ENCODE measurements at places on chromosomes 6 and 20.

DNA sequence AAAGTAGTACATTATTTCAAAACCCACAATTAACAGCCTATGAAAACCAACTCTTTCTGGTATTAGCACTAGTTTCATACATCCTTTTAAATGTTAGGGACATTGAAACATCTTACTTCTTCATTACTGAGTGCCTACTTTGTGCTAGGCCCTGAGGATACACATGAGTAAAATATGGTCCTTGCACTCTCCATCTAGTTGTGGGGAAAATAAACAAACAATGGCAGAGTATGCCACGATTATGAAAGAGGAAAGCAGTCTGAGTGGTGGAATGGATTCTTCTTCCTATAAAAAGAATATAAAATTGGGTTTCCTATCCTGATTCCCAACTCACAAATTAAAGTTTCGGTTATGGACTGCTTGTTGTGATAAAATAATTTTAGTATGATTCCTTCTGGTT, 84.9 kb downstream of the ATXN1 start:
- no peak for DNase-seq

- DNase-seq: no peak
Observed at GRCh38 chr6:104003803-104004516, 855.8 kb downstream of the HACE1 start.

- DNase-seq: no peak
Observed at GRCh38 chr6:157571269-157571668, 190.3 kb downstream of the ZDHHC14 start.

DNA sequence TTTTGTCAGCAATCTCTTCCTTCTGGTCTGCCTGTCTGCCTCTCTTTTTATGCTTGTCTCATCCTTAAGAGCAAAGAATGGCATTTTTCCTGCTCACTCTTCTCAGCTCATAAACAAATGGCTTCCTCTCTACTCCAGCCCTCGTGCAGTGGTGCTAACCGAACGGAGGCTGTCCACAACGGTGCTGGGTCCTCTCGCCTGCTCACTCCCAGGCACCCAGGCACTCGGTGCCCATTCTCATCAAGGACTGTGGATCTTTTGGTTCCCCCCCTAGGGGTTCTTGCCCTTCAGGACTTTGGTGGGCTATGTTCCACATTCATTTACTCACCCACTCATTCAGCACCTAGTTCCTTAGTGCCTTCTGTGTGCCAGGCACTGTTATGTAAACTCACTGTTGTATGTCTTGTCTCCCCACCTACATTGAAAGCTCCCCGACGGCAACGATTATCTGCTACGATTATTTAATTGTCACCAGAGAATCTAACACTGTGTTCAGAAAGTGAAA, 113.9 kb downstream of the FYN start:
- no peak for DNase-seq

- no peak for DNase-seq
Observed at GRCh38 chr6:63899550-63899949, 263.9 kb downstream of the PHF3 start.

- no peak for DNase-seq
Observed at GRCh38 chr6:82720992-82721391, 344.6 kb downstream of the UBE3D start.
